ENCODE measurements at places on chromosomes 2 and 18. TPM values are rescaled to one million over a fixed set of nuclear protein-coding genes. Genes with fewer than 3 reads are reported as not detected.

The ZNF396 gene
- 0.10 TPM for total RNA-seq

The PSTPIP2 gene
- total RNA-seq = 9.7 TPM

The ZSWIM2 gene
- not detected for total RNA-seq

The FARSB gene
- 11.0 TPM for total RNA-seq

The SERPINB10 gene
- total RNA-seq = not detected

- DNase-seq = peak; percentile 63
These were observed 331.6 kb downstream of the DYSF start for GRCh38 chr2:71784734-71785511.

DNA sequence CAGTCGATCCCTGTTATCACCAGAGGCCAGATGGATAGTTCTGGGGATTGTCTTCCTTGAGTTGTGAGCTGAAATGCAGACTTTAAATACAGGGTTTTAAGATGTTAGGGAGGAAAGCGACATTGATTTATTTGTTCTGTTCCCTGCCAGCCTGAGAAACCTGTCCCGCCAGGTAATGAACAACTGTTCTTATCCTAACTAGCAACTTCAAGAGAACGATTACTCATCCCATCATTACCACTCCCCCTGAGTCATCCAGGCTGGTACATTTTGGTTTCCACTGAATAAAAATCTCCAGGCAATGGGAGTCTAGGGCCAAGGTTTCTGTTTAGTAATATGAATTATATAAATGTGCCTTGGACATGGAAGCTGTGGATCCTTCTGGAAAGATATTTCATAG lies 131.2 kb downstream of the LYPD6B start:
- no peak for DNase-seq

GRCh38 chr2:150866431-150866830 lies 379.0 kb upstream of the RND3 start:
- no peak for DNase-seq

DNA sequence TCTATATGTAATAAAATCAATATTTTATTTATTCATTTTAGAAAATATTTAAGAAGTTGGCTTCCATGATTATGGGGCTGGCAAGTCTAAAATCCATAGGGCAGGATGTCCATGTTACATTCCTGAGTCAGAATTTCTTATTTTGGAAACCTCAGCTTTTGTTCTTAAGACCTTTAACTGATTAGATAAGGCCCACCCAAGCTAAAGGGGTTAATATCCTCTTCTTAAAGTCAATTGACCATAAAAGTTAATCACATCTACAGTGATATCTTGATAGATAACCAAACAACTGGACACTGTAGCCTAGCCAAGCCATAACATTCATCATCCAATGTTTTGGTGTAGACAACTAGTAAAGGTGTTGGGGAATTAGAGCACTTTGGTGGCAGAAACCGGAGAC lies 1035.4 kb upstream of the ZEB2 start:
- no peak for DNase-seq

DNA sequence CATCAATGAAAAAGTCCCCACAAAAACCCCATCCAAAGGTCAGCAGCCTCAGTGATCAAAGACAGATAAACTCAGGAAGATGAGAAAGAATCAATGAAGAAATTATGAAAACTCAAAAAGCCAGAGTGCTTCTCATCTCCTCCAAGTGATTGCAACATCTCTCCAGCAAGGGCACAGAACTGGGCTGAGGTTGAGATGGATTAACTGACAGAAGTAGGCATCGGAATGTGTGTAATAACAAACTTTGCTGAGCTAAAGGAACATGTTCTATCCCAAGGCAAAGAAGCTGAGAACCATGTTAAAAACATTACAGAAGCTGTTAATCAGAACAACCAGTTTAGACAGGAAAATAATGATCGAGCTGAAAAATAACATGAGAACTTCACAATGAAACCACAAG lies 442.8 kb upstream of the SYT4 start:
- no peak for DNase-seq

DNA sequence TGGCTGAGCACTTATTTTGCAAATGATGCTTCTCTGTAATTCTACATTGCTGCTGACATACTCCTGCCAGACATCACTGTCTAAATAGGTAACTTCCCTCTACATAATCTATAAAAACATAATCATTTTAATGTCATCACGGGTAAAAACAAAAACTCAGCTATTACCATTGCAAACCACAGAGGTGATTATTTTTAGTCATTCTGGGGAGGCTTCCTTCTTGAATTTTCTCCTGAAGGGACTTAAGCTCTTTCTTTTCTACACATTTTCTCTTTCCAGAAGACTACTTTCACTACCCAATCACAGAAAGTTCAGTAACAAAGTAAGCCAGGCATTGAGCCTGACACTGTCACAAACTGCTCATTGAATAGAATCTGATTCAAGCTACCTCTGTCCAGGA lies 40.4 kb upstream of the NFU1 start:
- no peak for DNase-seq

DNA sequence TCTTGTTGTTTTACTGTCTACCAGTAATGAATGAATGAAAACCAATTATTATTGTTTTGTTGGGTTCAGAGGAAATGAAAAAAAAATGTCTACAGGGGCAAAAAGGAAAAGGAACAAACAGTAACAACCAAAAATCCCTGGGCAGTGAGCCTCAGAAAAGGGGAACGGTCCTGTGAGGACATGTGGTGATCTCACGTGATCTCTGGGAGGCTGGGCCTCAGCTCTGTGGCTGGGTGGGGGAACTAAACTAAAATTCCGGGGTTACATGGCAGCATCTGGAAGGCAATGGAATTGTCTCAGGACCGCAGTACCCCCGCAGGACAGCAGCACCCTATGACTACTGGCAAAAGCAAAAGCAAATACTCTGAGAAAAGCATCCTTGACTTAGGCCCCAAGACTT lies 80.1 kb downstream of the AFF3 start:
- no peak for DNase-seq

DNA sequence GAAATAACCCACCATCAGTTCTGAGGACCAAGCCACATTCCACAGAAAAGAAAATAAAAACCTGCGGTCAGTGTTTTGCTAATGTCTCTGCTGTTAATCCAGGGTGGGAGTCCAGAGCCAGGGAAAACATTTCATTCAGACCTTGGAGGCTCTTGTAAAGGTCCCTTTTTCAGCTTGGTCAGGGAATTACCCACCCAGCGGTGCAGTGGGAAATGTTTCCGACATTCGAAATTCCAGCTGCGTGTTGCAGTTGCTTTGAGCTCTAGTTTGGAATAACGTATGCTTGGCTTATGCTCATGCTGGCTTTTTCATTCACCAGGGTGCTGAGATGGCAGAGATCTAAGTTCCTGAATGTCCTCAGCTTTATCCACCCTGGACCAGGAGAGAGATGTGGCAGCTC lies 219.1 kb downstream of the TRIB2 start:
- no peak for DNase-seq

- peak; percentile 24 for DNase-seq
These were observed 531.5 kb downstream of the TNS1 start for GRCh38 chr2:217471319-217471718.

All from MG63 (cell line).